Natural killer cell (primary cell): ENCODE measurements at places on chromosomes 4 and X. TPM values are rescaled to one million over a fixed set of nuclear protein-coding genes. Genes with fewer than 3 reads are reported as not detected.
A peak's percentile ranks its signal among the peaks of the same experiment; 100 is the strongest.

PHKA1 gene
- total RNA-seq = 0.24 TPM

CTAG2 gene
- total RNA-seq = not detected

GRCh38 chr4:25926462-25926861, 12.4 kb downstream of the SMIM20 start:
- H3K4me3 ChIP-seq = no peak overlapping the region
- no peaks in the 10 kb centered on the region for H3K27me3 ChIP-seq
- no peaks in the 10 kb centered on the region for H3K4me1 ChIP-seq
- no peak overlapping the region for H3K27ac ChIP-seq
- DNase-seq = peak; percentile 47

DNA sequence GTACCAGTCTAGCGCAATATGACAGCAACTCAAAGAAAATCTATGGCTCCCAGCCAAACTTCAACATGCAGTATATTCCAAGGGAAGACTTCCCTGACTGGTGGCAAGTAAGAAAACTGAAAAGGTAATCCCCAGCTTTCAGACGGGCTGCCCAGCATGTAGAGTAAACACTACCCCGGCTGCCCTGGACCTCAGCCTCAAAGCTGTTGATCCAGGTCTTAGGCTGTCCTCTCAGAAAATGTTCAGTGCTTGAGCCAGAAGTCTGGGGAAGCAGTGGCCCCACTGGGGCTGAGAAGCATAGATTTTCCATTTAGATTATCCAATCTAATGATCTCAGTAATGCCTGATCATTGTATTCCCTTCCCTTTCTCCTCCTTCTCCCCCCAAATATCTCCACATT, 21.9 kb downstream of the BMX start:
- H3K36me3 ChIP-seq = no peaks in the 10 kb centered on the region
- no peak overlapping the region for H3K27ac ChIP-seq
- H3K4me1 ChIP-seq = no peaks in the 10 kb centered on the region
- H3K4me3 ChIP-seq = no peak overlapping the region
- no peak for DNase-seq
- H3K27me3 ChIP-seq = no peaks in the 10 kb centered on the region

- no peak overlapping the region for H3K27ac ChIP-seq
- H3K27me3 ChIP-seq = no peaks in the 10 kb centered on the region
- no peak overlapping the region for H3K4me3 ChIP-seq
Observed at GRCh38 chr4:94346541-94346940, 3.9 kb upstream of the HPGDS start.

DNA sequence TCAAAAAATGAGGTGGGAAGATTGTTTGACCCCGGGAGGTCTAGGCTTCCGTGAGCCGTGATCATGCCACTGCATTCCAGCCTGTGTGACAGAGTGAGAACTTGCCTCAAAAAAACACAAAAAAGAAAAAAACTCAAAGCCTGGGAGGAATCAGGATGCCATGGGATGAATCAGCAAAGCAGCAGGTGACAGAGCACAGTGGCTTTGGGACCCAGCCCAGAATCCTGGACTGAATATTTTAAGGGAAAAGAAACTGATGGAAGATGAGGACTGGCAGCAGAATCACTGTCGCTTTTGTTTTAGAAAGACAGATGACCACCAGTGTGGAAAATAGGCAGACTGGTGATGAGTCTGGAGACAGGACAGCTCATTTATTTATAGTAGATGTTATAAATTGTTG, 16.6 kb downstream of the S100G start:
- H3K27me3 ChIP-seq = no peaks in the 10 kb centered on the region
- H3K4me1 ChIP-seq = no peaks in the 10 kb centered on the region
- DNase-seq = no peak
- peaks cover 2% of the 10 kb centered on the region for H3K36me3 ChIP-seq

DNA sequence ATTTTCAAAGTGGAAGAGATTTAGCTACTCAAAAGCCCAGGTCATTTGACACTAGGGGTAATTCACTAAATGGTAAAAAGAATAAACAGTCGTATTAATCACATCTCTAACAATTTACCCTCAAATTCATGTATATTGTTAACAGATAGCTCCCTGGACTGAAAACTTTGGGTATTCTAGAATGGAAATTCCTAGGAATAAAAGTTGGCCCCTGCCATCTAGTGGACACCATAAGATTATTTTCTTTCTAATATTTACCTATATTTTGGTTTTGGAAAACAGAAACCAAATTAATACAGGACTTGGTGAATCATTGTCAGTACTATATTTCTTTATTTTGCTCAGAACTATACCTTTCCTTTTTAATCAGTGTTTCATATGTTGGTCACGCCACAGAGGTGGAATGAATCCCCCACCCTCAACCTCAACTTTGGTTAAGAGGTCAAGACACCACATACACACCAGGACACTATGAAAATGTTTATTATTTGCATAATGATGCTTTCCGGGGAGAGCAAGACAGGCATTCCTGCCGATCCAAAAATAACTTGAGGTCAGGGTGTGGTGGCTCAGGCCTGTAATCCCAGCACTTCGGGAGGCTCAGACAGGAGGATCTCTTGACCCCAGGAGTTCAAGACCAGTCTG, 96.2 kb upstream of the APOOL start:
- no peaks in the 10 kb centered on the region for H3K27me3 ChIP-seq
- no peak overlapping the region for H3K4me3 ChIP-seq
- no peak for DNase-seq
- no peaks in the 10 kb centered on the region for H3K4me1 ChIP-seq
- H3K27ac ChIP-seq = no peak overlapping the region

GRCh38 chrX:110175696-110176095, 142.2 kb downstream of the AMMECR1 start:
- H3K4me1 ChIP-seq = peaks cover 11% of the 10 kb centered on the region
- DNase-seq = no peak
- H3K4me3 ChIP-seq = no peak overlapping the region
- H3K27ac ChIP-seq = no peak overlapping the region

DNA sequence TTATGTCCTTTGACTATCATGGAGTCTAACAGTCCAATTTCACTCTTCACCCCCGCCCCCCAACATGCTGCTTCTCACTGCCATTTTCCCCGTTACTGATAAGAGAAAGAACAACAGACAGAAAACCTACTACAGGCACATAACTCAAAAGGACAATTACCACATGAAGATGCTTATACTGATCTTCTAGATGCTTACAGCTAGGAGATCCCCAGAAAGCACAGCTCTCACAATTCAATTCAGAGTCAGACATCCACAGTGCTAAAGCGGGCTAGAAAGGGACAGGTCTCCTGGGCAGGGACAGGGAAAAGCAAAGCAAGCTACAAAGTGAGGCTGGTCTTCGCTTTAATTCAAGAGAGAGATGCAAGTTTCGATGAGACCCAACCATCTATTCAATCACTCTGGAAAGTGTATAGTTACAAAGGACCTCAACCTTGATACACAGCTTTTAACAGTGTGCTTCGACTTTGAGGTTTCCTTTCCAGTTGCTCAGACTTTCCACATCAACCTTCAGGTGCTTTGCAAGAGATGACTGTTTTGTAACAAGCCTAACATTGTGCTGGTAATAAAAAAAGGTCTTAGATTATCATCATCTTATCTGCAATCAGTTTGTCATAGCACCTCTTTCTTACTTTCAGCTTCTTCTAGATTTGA, 60.9 kb downstream of the LEF1 start:
- H3K27ac ChIP-seq = no peak overlapping the region
- no peak overlapping the region for H3K4me3 ChIP-seq
- H3K27me3 ChIP-seq = no peaks in the 10 kb centered on the region

NDNF gene
- not detected for total RNA-seq

DNA sequence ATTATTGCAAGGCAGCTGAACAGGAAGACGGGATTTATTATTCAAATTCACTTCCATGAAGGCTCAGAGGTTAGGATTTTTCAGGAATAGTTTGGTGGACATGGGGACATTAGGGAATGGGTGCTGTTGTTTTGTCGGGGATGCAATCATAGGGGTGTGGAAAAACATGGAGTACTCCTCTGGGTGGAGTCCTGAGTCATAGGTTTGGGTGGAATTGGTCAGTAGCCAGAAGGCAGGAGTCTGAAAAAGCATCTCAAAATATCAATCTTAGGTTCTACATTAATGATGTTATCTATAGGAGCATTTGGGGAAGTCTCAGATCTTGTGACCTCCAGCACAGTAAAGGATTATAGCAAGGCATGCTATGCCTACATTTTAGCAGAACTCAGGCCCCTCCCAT, 14.5 kb upstream of the ETNPPL start:
- H3K27ac ChIP-seq = no peak overlapping the region
- H3K27me3 ChIP-seq = no peaks in the 10 kb centered on the region
- no peak overlapping the region for H3K4me3 ChIP-seq
- H3K4me1 ChIP-seq = no peaks in the 10 kb centered on the region
- no peaks in the 10 kb centered on the region for H3K36me3 ChIP-seq

GRCh38 chr4:46123913-46124755, at the start of gene GABRG1:
Gene GABRG1, minus strand, starts transcription at chr4:46124054. Its CDS starts 141 bp downstream, at chr4:46123913.
- H3K27ac ChIP-seq = no peak within 1 kb of the TSS
- no peaks in the 10 kb centered on the region for H3K4me1 ChIP-seq
- no peak within 1 kb of the TSS for H3K4me3 ChIP-seq
- no peaks in the 10 kb centered on the region for H3K27me3 ChIP-seq

ZNF711 gene
- total RNA-seq = 0.75 TPM

DNA sequence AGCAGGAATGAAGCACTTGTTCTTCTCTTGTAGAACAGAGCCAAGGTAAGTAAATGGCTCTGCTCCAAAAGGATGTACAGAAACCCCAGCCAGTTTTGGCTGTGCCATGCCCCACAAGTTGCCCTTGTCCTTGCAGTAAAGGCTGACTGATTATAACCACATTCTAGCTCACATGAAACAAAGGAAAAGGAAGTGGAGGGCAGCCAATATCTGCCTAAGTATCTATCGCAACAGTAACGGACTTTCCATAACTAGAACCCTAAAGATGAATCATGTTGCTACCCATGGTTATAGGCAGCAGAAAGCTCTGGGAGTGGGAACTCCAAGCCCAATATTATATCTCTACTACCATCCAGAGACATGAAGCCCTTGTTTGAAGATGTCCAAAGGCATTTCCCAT, 95.7 kb downstream of the COMMD8 start:
- no peak for DNase-seq
- no peaks in the 10 kb centered on the region for H3K4me1 ChIP-seq
- H3K27ac ChIP-seq = no peak overlapping the region

DNA sequence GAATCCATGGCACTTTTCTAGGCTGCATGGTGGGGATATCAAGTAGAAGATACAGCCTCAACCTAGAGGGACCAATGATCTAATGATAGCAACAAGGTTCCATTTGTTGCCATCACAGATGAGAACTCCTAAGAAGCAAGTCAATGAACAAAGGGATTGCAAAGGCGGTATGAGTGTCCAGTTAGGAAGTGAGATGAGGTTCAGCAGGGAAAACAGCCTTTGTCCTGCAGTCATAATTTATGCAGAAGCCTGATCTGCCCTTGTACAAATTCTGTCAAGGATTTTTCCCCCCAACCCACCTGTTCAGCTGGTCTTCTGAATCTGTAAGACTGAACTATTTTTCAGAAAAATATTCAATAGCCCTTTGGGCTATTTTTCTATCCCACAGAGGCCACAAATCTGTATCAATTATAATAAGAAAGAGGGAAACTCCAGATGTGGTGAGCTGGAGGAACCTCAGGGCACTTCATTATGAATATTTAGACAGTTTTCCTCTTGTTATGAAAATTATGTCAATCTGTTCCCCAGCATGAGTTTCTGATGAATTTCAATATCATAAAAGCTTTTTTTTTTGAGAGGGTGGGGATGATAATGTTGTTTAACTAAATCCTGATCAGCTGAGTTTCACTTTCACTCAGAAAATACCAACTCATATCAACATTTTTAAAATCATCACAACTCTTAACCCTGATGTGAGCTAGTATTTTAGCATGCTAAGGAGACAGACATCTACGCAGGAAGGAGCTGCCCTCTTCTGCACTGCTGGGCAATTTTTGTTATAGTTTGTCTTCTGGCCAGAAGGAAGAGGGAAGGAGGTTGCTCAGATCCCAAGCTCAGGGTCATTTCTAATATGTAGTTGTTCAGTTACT, 127.2 kb upstream of the MAP3K15 start:
- H3K27ac ChIP-seq = no peak overlapping the region
- H3K4me3 ChIP-seq = no peak overlapping the region
- H3K4me1 ChIP-seq = peaks cover 13% of the 10 kb centered on the region
